OCI-M1 (cell line): ENCODE measurements at places on chromosomes 12 and 14.

DNA sequence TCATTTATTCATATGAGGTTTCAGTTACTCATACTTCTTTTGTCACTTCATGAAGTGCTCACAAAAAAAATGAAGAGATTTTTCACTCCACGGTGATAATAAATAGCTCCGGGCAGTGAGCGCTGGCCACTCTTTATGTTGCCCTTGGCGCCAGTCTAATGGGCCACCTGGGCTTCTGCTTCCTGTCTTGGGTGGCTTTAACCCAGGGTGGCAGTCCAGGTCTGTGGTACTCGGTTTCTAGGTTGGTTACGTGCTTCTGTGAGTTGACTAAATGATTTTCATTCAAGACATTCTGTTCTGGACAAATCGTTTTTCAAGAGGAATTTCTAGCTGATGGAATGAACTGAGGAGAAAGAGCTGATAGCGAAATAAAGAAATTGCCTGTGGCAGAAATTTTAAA is 34.6 kb upstream of the NID2 start:
- no peak for DNase-seq

DNA sequence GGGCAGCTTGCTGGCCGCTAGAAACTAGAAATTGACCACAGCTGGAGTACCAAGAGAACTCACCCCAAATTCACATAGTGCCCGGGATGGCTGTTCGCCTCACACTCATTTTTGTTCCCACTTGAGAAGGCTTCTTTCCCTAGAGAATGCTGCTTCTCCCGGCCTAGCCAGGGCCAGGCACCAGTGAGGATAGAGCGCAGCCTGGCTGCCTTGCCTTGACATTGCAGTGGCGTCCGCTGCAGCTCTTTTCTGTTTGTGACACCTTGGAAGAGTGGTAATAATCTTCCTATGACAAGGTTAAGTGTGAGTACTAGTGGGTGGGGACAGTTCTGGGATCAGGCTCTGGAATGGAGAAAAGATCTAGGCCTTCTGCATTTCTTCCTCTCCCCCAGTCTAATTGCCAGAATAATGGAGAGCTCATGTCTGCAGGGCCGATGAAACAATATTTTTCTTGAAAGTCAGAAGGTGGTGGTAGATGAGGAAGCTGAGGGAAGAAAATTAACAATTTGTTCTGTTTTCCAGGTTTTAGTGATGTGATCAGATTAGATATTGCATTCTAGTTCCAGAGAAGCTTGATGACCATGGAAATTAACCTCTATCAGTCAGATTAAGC is 3.7 kb downstream of the TMEM253 start:
- DNase-seq, result peak; percentile 89

- peak; percentile 68 for DNase-seq
These were observed at the start of gene TMEM63C for GRCh38 chr14:77181603-77182437. Gene TMEM63C (plus strand): TSS chr14:77181798. CDS start chr14:77218814, 37,016 bp downstream.

DNA sequence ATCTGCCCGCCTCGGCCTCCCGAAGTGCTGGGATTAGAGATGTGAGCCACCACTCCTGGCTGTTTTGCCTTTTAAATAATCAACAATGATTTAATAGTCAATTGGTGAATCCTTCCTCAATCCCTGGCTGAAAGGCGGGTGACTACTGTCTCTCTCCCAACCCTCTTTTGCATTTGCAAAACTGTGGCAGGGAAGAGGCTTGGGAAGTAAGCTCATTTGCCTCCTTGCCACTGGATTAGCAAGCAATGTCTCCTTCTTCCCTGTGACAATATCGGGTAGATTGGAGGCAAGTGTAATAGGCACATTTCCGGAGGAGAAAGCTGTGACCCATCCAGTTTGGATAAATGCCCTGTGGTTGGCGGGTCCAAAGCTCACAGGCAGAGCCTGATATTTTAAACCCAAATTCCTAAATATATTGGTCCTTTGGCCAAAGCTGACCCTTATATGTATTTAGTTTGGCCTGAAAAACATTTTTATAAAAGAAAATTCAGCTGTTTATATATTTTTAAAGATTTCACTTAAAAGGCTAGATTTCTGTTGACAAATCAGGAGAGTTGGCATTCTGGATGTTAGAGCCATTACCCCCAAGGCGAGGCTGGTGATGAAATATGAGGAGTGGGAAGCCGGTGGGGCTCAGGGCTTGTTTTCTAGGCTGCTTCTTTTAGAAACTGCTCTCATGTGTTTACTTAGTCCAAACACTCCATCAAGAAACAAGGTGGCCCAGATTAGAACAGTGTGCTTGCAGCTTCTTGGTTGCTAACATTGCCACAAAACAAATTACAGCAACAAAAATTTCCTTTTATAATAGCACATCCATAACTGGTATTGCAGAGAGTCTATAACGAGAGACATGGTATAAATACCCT is 646.9 kb upstream of the TMEM132C start:
- no peak for DNase-seq

- DNase-seq, result no peak
These were observed 125.7 kb upstream of the MYF6 start for GRCh38 chr12:80581783-80582182.
